Activated T-helper 17 cell treated with anti-CD3 and anti-CD28 coated beads, Interleukin-2, amount 50 U/mL, for 72 hours (primary cell): ENCODE measurements at places on chromosomes 6 and 20. TPM values are rescaled to one million over a fixed set of nuclear protein-coding genes. Genes with fewer than 3 reads are reported as not detected.

- peak; percentile 59 for ATAC-seq
These were observed 111.9 kb downstream of the PPP1R14C start for GRCh38 chr6:150254770-150255169.

GRCh38 chr6:142485256-142485655, 183.4 kb downstream of the ADGRG6 start:
- no peak for ATAC-seq

- ATAC-seq = no peak
These were observed 127.5 kb upstream of the SCGN start for GRCh38 chr6:25524542-25524941.

CCR6 gene
- total RNA-seq = 55.7 TPM

SRSF12 gene
- not detected for total RNA-seq
